ENCODE measurements at places on chromosomes 12 and 14.

DNA sequence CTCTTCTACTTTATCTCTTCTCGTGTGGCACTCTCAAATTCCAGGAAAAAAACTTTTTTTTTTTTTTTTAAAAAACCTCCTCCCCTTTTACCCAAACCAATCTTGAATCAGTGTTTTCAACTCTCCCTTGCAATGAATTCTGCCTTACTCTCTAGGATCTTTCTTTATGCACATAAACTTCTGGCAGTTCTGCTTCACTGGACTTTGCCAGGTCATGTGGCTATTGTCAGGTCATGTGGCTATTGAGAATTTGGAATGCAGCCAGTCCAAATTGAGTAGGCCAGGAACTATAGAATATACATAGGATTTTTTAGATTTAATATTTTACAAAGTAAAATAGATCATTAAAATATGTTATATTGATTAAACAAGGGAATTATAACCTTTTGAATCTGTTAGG, 218.2 kb downstream of the TMTC3 start:
- no peaks in the 10 kb centered on the region for H3K4me1 ChIP-seq
- no peak overlapping the region for H3K27ac ChIP-seq
- DNase-seq: no peak
- H3K27me3 ChIP-seq: no peaks in the 10 kb centered on the region

- H3K27ac ChIP-seq: peak overlapping the region; percentile 99
- peak; percentile 67 for DNase-seq
- H3K4me1 ChIP-seq: peaks cover 52% of the 10 kb centered on the region
- H3K36me3 ChIP-seq: peaks cover 51% of the 10 kb centered on the region
- no peaks in the 10 kb centered on the region for H3K27me3 ChIP-seq
These were observed 49.2 kb downstream of the EIF2S3B start for GRCh38 chr12:10554756-10555481.

GRCh38 chr12:89064151-89064550, 288.1 kb downstream of the DUSP6 start:
- H3K36me3 ChIP-seq: no peaks in the 10 kb centered on the region
- H3K4me3 ChIP-seq: no peak overlapping the region
- DNase-seq: no peak
- H3K27ac ChIP-seq: no peak overlapping the region
- H3K27me3 ChIP-seq: peaks cover 26% of the 10 kb centered on the region
- H3K4me1 ChIP-seq: peaks cover 10% of the 10 kb centered on the region

- peaks cover 47% of the 10 kb centered on the region for H3K4me1 ChIP-seq
- no peak for DNase-seq
These were observed at the start of gene KRT79 for GRCh38 chr12:52833922-52834726. KRT79 (minus strand) TSS chr12:52834311; CDS start chr12:52834260, 51 bp downstream.

DNA sequence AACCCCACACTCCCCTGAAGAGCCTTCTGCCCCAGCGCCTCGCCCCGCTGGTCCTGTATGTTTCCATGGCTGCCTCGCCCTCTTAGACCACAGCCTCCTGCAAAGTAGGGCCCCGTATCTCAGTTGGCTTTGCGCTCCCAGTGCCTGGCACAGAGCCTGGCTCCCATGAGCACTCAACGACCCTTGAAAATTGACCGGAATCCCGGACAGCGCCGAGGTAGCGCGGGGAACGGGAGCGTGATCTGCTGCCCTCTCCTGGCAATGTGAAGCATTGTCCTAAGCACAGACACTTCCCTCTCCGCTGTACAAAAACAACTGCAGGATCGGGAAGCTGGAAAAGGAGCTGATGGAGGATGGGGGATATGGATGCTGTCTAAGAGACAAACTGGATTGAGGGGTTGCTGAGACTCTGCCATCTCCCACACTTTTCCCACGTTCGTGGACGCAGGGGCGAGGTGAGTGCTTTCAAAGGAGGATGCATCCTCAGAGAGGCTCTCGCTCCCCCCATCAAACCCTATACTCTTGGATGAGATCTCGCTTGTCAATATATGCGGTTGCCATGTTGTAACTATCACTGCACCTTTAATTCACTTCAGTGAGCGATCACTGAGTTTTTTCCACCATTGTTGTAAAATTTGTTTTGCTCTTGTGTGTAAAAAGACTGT, 10.7 kb upstream of the FKBP4 start:
- no peak overlapping the region for H3K27ac ChIP-seq
- H3K4me3 ChIP-seq: no peak overlapping the region
- H3K36me3 ChIP-seq: no peaks in the 10 kb centered on the region
